ENCODE measurements at places on chromosomes 16 and 17.
A peak's percentile ranks its signal among the peaks of the same experiment; 100 is the strongest.

- DNase-seq: no peak
Observed at GRCh38 chr16:85088570-85089199, 23.6 kb downstream of the CIBAR2 start.

DNA sequence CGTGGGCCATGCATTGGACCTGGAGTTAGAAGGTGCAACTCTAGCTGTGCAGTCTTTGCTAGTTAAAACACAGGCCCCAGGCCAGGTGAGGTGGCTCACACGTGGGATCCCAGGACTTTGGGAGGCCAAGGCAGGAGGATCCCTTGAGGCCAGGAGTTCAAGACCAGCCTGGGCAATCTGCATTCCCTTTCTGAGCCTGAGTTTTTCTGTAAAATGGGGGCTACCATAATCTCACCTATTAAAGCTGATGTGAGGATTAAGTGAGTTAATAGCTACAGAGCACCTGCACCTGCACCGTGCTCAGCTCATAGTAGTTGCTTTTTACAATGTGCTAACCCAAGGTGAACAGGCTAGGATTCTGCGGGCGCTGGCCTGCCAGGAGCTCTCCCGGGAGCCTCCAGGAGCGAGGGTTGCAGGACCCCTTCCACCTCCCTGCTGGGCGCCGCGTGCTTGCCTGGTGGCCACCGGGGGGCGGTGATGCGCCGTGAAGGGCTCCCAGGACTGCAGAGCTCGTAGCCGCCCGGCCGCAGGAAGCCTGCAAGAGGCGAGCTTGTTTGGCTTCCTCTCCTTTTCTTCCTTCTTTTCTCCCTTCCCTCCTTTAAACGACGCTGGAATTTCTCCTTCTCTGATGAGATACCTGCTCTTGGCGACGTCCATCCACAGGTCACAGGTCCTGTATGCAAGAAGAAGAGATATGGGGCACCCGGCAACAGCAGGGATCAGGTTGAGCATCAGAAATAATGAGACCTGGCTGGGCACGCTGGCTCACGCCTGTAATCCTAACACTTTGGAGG lies 51.3 kb downstream of the ZFP90 start:
- DNase-seq: peak; percentile 37

DNA sequence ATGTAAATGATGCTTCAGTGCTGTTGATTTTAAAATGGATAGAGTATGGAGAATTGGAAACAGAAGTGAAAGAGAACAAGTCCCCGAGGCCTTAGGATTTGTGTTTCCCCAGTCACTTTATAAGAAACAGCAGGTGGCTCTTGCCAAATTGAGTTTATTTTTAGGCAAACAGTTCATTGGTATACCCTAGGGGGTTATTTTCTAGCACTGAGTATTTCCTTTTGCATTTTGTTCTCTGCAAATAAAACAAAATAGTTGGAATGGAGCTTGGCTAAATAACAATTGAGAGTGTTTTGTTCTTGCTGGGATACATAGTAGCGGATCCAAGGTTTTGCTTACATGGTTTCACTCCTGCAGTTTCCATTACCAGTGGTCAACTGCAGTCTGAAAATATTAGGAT lies 591.1 kb upstream of the C16orf82 start:
- DNase-seq: no peak

- DNase-seq: no peak
Observed at GRCh38 chr17:61208301-61209105, 191.1 kb upstream of the TBX2 start.

DNA sequence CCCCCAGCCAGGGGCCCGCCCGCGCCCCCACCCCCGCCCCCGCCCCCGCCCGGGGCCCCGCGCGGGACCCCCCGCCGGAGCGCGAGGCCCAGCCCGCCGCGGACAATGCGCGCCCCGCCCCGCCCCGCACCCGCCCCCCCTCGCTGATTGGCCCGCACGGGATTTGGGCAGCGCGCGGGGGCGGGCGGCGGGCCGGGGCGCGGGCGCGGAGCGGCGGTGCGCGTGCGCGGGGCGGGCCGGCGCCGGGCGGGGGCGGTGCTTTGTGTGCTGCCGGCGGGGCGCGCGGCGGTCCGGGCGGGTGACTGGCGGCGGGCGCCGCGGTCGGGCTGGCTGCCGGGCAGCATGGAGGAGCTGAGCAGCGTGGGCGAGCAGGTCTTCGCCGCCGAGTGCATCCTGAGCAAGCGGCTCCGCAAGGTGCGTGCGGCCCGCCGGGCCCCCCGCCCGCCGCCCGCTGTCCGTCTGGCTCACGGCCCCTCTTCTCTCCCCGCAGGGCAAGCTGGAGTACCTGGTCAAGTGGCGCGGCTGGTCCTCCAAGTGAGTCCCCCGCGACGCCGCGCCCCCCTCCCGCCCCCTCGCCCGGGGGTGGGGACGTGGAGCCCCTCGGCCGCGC lies at the start of gene CBX2:
Gene CBX2, plus strand, starts transcription at position 255 of the 610 bp plus-strand sequence. Its CDS starts 88 bp downstream, at position 343.
- DNase-seq: peak; percentile 78

DNA sequence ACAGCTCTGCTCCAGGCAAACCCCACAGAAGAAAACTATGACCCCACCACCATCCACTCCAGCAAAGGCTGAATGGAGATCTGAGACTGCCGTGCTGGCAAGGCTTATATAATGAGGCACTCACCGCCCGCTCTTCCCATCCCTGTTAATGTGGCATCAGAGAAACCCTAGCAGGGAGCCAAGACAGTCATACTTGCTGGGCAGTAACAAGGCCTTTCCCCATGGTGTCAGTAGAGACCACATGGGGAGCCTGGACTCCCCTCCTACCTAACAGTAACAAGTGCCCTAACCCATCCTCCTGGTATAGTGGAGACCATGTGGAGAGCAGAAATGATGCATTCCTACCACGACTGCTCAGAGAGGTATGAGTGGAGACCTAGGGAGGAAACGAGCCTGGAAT lies 235.2 kb downstream of the C16orf78 start:
- DNase-seq: no peak

DNA sequence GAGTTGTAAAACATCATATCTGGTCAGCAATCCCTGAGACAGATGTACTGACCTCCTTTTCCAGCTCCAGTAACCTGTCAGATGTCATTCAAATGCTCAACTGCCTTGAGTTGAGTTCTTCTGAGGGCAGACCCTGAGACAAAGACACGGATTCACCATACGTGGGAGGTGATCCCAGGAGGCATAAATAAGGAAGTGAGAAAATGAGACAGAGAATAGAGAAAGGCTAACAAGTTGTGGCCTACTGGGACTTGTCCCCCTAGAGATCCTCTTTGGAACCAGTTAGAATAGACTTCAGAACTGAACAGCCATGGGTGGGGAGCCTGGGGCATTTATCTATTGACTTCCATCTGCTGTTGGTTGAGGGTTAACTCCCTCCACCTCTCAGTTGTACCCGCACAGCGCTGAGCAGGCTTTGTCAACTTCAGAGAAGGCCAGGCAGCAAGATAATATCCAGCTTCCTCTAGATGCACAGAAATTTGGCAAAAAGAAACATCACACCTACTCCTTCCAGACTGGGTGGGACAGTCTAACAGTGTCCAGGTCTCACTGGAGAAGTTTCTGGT lies 123.0 kb upstream of the DYNLRB2 start:
- DNase-seq: no peak

GRCh38 chr16:70691223-70692129 lies 5.6 kb upstream of the MTSS2 start:
- no peak for DNase-seq

- DNase-seq: peak; percentile 61
Observed at GRCh38 chr16:87764600-87765472, 950 bp downstream of the KLHDC4 start.

- no peak for DNase-seq
Observed at GRCh38 chr17:69358688-69359596, 32.0 kb upstream of the ABCA5 start.

DNA sequence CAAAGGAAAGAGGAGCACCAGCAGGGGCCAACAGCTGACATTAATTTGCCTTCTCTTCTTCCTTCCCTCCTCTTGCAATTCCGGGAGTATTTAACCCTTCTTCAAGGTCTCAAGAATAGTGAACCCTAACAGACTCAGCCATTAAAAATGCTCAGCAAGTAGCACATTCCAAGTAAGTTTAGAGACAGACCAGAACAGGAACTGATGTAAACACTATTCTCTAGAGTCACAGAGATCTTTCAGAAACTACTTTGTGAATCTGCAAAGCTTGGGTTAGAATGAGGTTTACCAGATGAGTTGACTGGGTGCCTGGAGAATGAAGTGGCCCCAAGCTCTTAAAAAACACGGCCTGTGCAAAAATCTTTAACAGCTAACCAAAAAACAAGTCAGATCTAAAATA lies 50.9 kb downstream of the TEX2 start:
- DNase-seq: no peak

- DNase-seq: no peak
Observed at GRCh38 chr16:8762254-8762653, 35.2 kb downstream of the TMEM186 start.

GRCh38 chr16:89383095-89384003 lies 107.0 kb downstream of the ANKRD11 start:
- DNase-seq: peak; percentile 15

DNA sequence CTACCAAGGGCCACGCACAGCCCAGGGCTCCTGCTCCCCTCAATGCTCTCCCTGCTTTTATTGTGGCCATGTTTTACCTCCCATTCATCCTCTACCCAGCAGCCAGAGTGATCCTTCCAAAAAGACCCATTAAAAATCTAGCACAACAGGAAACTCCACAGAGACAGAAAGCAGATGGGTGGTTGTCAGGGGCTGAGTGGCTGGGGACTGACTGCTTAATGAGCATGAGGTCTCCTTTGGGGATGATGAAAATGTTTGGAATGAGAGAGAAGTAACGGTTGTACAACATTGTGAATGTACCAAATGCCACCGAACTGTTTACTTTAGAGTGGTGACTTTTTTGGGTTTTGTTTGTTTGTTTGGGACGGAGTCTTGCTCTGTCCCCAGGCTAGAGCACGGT lies 107.4 kb downstream of the GAS7 start:
- no peak for DNase-seq

DNA sequence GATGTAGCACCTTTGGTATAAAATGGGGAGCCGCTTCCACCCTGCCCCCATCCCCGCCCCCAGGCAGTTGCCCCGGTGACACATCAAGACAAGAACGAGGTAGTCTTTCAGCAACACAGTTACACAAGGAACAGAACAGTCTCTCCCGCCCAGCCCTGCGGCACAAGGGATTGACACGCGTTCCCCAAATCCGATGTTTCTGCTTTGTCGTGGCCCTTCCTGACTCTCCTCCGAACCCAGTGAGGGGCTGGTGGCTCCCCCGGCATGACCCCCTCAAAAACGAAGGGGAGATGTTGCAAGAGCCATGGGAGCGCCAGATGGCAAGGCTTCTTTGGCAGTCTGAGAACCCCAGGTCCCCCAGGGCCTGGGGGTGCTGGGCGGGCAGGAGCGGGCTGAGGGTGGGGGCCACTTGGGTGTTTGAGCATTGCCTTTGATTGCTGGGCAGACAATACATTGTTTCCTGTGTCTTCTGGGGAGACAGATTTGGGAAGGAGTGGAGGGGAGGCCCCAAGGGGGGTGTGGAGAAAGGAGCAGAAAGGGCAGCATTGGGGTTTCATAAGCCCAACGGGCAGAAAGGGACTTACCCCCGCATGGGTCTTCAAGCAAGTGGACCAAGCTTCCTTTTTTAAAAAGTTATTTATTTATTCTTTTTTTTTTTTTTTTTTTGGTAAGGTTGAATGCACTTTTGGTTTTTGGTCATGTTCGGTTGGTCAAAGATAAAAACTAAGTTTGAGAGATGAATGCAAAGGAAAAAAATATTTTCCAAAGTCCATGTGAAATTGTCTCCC lies 16.6 kb downstream of the COL1A1 start:
- no peak for DNase-seq

- DNase-seq: no peak
Observed at GRCh38 chr16:65388592-65388991, 266.7 kb upstream of the CDH11 start.

- DNase-seq: no peak
Observed at GRCh38 chr16:80260906-80261311, 279.9 kb upstream of the DYNLRB2 start.

GRCh38 chr17:81898885-81899284 lies 3.2 kb upstream of the NPB start:
- DNase-seq: no peak

DNA sequence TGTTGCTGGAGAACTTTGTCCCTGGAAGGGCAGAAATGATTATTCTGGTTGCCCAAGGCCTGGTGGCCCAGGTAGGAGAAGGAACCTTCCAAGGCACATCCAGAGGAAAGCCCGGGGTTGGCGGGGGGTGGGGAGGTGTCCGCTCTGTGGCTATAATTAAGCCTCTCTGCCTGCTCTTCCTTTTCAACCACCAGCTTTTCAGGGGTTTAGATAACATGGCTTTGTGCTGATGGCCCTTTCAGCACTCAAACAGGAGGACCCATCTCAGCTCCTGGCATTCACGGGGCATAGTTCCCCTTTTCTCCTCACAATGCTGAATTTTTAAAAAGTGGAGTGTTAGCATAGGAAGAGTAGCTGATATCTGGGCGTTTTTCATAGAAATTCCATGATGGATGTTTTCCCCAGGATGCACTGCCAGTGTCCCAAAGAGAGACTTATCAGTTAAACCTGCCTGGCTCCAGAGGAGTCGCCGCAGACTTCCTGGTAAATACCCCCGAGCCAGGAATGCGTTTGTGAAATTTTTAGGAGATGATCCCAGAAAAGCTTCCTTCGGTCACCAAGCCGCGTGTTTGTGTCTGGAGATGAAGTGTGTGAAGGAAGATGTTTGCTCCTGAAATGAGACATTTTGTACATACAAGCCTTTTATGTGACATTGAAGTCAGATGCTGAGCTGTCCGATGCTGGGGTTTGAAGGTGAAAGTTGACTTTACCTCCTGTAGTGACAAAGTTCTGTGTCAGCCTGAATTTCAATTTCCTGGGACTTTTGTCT lies 188.5 kb downstream of the MSI2 start:
- no peak for DNase-seq

GRCh38 chr16:4976079-4976478 lies 17.9 kb downstream of the SEC14L5 start:
- no peak for DNase-seq

DNA sequence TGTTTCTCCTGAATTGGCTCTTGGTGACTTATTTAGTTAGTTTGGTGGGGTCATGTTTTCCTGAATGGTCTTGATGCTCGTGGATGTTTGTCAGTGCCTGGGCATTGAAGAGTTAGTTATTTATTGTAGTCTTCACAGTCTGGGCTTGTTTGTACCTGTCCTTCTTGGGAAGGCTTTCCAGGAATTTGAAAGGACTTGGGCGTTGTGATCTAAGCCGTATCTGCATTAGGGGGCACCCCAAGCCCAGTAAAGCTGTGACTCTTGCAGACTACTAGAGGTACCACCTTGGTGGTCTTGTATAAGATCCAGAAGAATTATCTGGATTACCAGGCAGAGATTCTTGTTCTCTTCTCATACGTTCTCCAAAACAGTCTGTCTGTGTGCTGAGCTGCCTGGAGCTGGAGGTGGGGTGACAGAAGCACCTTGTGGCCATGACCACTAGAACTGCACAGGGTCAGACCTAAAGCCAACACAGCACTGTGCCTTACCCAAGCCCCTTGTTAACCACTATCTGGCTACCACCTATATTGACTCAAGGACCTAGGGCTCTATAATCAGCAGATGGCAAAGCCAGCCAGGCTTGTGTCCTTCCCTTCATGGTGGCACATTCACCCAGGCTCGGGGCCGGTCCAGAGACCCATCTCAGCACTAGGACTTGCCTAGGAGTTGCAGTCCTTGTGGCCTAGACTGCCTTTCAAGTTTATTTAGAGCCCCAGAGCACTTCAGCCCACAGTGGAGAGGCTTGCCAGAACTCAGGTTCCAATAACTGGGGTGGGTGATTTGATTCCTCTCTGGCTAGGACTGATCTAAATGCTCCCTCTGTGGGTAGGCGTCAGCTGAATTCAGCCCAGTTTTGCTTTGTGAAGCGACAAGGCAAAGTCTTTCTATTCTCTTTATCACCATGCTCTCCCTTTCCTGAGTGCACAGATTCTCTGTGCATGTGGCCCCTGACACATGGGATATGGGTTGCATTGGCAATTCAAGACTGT lies 11.0 kb downstream of the RNF135 start:
- DNase-seq: no peak

- DNase-seq: no peak
Observed at GRCh38 chr16:81923296-81923695, 88.0 kb downstream of the SDR42E1 start.

Measured in effector memory CD8-positive, alpha-beta T cell (primary cell).